Stimulated activated CD8-positive, alpha-beta memory T cell treated with anti-CD3 and anti-CD28 coated beads, Interleukin-7, amount 100 ng/mL, for 1 hour (primary cell): ENCODE measurements at places on chromosomes 13 and 19.

- DNase-seq = no peak
Measured at GRCh38 chr19:16790051-16790450, 39.1 kb upstream of the SIN3B start.

- DNase-seq = no peak
Measured at GRCh38 chr13:102470283-102470917, 68.6 kb upstream of the FGF14 start.

DNA sequence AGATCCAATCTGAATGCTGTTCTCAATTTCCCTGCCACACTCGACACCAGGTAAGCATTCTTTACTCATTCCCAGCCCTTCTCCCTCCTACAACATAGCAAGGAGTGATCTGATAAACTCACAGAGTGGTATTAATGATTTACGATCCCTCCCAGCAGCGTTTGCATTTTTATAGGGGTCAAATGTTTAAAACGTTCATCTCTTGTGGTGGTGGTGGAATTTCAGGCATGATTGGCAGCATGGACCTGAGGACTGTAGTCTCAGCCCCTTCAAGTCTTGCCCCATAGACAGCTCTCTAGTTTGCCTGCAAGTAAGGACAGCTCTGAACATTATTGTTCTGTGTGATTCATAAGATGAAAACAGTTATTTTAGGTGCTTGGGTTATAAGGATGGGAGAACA lies 565.7 kb downstream of the EFNB2 start:
- DNase-seq = no peak

- DNase-seq = peak; percentile 5
Measured at GRCh38 chr19:14563989-14564651, 7.7 kb downstream of the NDUFB7 start.

DNA sequence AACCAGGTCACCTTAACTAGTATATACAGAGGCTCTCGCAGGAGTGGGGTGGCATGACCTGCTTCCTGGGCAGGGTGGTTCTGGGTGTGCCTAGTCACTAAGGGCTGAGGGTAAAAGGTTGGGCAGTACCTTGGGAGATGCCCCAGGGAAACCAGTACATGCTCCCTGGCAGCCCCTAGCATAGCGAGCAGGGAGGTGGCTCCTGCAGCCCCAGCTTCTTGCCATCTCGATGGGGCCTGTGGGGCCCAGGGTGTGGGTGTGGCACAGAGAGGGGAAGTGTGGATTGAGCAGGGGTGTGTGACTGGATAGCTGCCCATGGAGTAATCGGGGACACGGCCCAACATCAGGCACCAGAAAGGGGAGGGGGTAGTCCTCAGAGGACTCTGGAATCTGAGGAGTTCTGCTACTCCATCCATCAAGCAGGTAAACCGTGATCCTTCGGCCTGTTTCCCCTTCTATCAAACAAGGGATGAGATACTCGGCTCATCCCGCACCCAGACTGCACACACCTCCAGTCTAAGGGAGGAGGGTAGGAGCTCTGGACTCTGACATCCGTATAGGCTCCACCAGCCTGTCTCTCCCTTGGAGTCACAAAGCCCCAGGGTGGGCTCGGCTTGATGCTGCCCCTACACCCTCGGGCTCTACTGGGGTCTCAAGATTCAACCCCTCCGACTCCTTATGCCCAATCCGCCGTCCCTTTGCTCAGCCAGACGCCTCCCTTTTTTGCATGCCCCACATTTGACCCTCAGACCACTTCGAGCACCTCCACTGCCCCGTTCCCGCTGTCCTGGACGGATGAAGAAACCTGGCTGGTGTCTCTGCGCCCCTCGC lies 1.1 kb downstream of the ZBTB45 start:
- no peak for DNase-seq

DNA sequence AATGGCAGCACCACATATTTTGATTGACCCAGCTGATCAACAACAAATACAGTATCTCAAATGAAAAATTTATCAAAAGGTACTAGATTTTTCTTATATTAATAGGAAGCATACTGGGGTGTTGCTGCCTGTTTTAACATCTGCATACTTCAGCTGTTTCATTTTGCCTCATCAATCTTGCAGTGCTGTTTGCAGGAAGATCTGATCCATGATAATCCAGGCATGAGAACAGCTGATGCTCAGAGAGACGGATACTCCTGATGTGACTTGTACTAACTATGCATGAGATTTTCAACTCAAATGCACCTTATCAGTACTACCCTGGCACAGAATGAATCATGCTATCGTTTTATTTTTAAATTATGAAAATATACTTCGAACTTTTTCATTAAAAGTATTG lies 2136.8 kb downstream of the PCDH9 start:
- no peak for DNase-seq

- DNase-seq = no peak
Measured at GRCh38 chr13:82002710-82003109, 1661.8 kb upstream of the SPRY2 start.

DNA sequence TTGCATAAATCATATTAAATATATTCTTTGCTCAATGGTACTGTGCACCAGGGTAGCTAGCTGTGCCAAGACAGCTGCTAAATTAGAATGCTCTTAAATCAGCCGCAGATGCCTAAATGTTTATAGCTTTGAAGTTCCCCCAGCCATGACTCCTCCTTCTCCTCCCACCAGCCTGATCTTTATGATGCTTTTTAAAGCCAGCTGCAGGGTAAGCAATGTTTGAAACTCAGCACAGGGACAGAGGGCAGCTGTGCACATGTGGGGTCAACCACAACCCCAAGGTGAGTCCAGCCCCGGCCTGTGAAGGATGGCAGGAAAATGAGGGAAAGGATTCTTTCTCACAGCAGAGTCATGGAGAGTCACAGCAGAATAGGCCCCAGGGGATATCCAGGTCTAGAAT lies 635.7 kb downstream of the UQCRFS1 start:
- DNase-seq = no peak

DNA sequence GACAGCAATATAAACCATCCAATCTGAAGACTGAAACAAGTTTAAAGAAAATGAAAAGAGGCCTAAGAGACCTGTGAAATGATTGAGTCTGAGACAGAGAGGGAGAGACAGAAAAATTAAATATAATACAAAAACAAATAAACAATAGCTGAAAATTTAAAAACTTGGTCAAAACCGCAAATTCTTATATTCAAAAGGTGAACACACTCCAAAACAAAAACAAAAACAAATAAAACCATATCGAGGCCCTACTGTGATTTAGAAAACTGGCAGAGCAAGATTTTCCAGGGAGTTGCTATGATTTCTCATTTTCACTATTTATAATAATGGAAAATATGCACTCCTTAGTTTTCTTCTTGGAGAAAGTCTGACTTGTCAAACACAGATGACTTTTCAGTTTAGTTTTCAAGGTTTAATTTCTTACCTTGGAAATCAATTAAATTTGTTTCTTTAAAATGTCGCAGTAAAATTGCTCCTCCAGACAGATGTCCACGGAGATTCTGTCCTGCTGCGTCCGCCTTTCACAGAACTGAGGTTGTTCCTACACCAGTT lies 1420.3 kb downstream of the UQCRFS1 start:
- DNase-seq = no peak

GRCh38 chr13:74768521-74769085 lies 634.4 kb upstream of the KLF12 start:
- no peak for DNase-seq

DNA sequence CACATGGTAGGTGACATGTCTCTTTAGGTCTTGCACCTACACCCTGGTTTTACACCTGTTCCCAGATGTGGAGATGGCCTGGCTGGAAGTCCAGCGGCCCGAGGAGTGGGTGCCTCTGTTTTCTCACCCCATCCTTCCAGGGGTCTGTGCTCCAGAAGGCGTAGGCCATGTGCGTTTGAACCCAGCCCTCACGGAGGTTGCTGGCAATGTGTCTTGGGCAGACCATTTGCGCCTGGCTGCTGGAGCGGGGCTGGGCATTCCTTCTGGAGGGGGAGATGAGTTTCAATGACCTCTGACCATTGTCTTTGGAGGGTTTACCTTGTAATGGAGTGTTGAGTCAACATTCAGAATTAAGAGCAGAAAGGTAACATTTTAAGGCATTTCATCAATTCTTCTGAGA lies 54.8 kb upstream of the ZNF536 start:
- no peak for DNase-seq

GRCh38 chr13:51630288-51630615 lies 46.0 kb downstream of the WDFY2 start:
- no peak for DNase-seq

DNA sequence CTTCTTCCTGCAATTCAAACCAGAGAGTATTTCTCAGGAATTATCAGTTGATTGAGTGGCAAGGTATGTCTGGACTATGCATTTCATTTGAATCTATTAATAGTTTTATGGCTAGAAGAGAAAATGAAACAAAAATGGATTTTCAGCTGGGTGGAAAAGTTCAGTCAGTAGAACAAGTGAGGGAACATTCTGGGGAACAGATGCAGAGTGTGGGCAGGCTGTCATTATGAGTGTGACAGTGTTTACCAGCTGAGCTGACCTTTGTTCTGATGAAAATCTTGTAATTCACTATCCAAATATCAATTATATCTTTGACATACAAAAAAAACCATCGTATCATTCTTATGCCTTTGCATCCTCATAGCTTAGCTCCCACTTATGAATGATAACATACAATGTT lies 2.6 kb upstream of the CLC start:
- DNase-seq = no peak
